ENCODE measurements at places on chromosomes 7 and 10.
A peak's percentile ranks its signal among the peaks of the same experiment; 100 is the strongest.

- DNase-seq = no peak
Observed at GRCh38 chr7:101239191-101239950, 1.8 kb upstream of the CLDN15 start.

DNA sequence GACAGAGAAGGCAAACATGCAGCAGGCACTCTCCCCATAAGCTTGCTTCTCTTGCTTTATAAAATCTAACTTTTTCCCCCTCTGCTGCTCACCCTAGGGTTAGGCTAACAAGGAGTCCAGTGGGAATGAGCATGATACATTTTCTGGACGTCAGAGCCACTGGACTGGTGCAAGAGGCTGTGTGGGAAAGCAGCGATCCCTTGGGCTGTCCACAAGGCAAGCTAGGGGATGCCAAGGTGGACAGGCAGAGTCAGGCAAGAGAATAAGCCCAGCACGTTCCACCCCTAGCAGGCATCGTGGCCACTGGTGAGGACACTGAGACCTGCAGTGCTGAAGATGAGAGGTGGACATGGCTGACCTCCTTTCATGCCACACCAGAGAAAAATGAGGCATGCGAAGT lies 290.9 kb upstream of the ZMIZ1 start:
- DNase-seq = no peak

DNA sequence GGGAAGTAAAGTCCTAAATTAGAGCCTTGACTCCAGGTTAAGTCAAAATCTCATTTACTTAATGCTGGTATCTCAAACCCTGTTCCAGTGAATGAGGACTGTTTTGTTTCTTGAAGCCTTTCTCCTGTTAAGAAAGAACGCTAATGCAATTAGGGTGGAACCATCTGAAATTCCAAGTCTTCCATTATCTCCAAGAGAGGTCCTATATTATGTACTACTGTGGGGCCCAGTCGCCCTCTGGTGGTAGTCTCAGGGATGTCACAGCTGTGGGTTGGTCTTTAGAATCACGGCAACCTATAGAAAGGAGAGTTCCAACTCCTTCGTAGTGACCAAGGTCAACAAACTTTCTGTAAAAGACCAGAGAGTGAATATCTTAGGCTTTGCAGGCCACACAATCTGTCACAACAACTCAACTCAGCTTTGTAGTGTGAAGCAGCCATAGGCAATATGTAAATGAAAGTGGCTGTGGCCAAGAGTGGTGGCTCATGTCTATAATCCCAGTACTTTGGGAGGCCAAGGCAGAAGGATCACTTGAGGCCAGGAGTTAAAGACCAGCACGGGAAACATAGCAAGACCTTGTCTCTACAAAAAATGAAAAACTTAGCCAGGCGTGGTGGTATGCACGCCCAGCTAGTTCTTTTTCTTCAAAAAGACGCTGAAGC lies 9.3 kb downstream of the RPP38 start:
- peak; percentile 6 for DNase-seq

DNA sequence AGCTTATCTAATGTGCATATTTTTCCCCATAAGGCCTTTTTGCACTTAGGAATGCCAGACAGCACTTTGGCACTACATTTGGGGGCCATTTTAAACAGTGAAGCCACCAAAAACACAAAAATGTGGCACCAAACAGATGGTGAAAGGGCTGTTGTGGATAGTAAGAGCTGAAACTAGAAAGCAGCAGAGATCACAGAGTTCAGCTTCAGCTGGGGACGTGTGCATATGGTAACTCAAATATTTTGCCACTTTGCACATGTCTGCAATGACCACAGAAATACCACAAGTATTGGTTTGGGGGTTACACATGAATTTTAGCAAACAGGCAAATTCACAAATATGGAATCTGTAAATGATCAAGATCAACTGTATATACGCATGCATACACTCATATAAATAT lies 72.8 kb downstream of the PODXL start:
- DNase-seq = no peak

- DNase-seq = no peak
Observed at GRCh38 chr7:130615583-130615982, 53.0 kb downstream of the COPG2 start.

DNA sequence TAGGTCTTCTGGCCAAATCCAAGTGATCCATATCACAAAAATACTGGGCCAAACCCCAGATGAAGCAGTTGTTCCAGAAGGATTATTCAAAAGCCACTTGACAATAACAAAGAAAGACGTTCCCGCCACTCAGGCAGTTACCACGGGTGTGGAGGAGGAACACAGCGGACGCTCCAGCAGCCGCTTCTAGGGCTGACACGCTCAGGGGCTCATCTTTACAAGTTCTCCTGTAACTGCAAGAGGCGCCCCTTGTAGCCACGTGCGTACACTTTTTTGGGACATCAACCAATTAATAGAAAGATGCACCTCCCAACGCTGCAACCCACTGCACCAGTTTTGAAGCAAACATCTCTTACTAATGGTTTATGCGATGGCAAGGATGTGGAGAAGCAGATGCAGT lies 159.4 kb downstream of the GRID1 start:
- no peak for DNase-seq

DNA sequence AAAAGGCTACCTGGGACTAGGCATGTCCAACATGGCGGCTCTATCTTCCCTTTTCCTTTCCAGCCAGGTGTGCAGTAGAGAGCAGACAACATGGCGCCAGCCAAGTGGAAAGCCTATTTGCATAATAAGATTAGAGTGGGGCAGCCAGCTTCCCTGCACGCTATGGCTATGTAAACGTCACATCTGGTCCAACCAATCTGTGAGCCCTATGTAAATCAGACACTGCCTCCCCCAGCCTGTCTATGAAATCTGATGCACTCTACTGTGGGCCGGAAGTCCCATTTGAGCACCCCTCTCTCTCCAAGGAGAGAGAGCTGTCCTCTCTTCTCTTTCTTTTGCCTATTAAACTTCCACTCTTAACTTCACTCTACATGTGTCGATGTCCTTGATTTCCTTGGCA lies 984.9 kb upstream of the AUTS2 start:
- peak; percentile 1 for DNase-seq

DNA sequence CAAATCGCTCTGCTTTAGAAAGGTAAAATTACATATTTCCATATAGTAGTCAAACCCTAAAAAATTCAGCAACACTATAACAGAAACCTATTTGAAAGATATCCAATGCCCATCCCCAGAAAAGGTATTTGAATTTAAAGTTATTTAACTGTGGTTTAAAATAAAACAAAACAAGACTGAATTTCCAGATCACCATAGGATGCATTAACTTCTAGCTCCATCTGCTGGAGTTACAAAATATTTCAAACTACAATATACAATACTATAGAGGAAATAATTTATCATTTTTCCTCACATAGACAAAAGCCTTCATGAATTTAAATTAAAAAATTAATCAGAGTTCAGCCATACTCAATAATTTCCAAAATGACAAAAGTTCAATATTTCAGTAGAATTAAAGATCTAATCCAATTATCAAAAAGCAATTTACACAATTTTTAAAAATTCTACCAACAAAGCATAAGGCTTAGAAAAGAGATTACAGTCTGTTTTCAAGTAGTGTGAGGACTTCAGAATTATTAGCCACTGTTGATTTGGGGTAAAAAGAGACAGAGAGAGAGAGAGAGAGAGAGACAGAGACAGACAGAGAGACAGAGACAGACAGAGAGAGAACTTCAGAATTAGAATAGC lies 75.9 kb downstream of the LMBR1 start:
- no peak for DNase-seq

DNA sequence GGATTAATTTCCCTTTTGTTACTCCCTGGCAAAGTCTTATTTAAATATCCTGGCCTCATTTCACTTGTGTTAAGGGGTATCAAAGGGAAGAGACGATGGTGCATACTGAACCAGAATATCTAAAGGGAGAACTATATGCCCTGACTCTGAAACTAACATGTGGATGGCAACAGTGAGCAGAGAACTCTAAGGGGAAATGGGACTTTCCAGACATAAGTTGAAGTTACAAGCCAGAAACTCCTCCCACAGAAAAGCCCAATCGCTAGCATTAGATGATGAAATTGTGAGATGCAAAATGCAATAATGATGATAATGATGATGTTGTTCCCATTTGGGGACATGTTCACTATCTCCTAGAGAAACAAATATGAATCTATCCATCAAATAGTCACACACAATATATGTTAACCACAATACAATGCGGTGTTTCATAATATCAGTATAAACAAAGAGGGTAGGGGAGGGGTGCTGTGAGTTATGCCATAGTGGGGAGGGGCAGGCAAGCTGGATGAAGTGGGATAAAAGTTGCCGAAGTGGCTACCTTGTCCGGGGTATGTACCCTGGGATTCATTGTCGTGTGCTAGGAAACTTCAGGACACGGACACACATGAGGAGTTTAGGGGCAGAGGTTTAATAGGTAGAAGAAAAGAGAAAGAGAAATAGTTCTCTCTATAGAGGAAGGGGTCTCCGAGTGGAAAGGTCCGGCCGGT lies 37.1 kb downstream of the TMEM229A start:
- DNase-seq = no peak

DNA sequence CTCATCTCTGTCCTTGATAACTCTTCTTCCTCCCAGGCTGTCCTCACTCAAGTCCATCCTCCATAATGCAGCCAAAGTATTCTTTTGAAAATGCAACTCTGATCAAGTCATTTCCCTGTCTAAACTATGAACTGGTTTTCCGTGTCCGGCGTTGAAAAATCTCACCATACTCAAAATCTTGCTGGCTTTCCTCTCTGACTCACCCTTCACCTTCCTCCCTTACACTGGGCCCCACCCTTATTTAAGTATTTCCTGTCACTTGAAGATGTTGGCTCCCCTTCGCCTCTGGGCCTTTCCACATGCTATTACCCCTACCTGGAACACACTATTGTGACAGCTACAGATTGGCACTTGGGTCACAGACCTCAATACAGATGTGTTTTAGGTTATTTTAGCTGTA lies 515.6 kb downstream of the INHBA start:
- DNase-seq = no peak

- DNase-seq = no peak
Observed at GRCh38 chr7:66859794-66860645, 61.0 kb upstream of the TMEM248 start.

DNA sequence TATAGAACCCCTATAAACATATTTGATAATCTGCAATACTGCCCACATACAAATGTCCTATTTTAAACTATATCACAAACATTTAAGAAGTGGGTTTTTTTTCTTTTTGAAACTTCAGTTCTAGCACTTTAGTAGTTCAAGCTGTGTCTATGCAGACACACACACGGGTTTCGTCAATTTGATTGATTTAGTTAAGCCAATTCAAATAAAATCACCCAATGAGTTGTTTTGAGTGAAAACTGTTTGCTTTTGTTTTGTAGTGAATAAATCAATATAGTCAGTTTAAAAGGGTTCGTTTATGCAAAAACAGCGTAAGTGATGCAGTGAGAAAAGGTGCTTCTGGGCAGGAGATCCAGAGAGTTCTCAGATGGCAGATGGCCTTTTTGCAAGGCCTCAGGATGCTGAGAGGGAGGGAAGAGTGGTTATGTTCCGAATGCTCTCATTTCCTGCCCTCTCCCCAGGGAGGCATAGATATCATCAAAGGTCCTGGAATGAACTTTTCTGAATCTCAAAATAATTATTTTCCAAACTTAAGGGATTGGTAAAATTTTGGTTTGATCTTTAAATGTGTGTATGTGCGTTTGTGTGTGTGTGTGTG lies 102.7 kb downstream of the AGMO start:
- no peak for DNase-seq
